ENCODE measurements at places on chromosomes 7 and 10.

GRCh38 chr7:83984076-83984475, 210.5 kb downstream of the SEMA3A start:
- DNase-seq, result no peak

- no peak for DNase-seq
Measured at GRCh38 chr10:93656155-93656554, 43.8 kb downstream of the PDE6C start.

DNA sequence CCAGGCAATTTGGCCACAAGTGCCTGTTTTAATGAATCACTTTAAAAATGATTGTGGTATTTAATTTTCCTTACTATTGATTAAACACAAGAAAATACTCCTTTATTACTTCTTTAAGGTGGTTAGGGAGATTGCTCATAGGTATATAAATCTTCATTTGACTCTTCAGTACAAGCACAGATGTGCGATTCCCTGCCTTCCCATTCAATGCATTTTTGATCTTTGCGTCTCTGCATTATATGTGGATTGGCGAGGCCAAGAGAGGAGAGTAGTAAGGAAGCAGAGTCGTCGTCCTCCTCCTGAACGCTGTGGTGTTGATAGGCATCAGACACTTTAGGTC, 683.7 kb downstream of the LRMDA start:
- DNase-seq, result no peak

GRCh38 chr7:19069842-19070241, 47.6 kb downstream of the TWIST1 start:
- DNase-seq, result no peak

GRCh38 chr10:58331646-58332045, 3.2 kb upstream of the UBE2D1 start:
- DNase-seq, result no peak

DNA sequence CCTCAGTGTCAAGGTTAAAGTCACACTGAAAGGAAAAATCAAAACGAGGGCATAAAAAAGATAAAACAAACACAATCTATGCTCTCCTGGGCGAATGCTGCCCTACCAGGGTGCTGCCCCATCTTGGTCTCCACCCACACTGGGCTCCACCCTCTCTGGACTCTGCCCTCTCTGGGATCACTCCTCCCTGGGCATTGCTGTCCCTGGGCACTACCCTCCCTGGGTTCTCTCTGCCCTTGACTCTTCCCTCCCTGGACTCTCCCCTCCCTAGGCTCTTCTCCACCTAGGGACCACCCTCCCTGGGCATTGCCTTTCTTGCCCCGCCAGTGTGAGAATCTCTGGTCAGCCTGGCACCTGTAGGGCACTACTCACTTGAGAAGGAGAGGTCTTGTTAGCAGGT, 8.6 kb downstream of the GDF2 start:
- no peak for DNase-seq

DNA sequence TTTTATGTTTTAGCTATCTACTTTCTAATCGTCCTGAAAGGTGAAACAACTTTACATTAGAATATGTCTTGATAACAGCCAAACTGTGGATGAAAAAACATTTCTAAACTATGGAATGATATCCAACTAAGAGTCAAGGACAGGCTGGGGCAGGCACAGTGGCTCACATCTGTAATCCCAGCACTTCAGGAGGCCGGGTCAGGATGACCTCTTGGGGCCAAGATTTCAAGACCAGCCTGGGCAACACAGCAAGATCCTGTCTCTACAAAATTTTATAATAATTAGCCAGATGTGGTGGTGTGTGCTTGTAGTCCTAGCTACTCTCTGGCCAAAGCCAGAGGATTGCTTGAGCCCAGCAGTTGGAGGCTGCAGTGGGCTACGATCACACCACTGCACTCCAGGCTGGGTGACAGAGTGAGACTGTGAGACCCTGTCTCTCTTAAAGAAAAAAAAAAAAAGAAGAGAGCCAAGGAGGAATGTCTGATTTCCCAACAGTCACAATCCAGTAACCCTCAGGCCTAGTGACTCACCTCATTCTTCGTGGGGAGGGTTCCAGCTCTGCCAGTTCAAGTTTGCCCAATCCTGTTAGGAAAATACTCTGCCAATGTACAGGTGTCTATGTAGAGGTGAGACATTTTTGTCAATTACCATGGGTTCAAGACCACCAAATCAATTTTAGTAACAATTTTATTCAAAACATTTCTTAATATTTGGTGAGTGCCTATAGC, 14.6 kb upstream of the FZD1 start:
- no peak for DNase-seq

DNA sequence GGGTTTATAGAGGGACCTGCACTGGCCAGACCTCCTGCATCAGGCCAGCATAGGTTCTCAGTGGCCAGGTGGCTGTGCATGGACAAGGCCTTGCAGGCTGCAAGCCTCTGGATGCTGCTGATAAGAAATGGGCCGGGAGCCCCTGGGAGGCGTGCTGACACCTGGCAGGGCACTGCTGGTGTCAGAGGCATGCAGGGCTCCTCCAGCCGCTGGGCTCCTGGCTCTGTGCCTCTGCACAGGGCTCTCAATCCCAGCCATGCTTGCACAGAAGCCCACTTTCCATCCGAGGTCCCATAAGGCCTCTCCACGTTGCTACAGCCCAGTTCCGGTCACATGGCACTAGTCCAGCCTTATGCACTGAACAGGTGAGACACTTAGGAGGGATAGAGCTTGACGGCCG, 27.3 kb downstream of the ANTXRL start:
- no peak for DNase-seq

DNA sequence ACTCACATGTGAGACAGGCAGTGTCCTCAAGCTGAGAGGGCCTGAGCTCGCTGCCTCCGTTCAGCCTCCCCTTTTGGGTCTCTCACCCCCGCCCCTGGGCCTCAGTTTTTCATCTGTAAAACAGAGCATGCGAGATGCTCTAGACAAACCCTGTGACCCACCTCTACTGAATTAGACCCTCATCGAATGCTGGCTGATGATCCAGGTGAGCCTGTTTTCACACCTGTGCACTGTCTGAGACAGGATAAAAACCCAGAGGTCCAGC, 102.1 kb downstream of the PDGFA start:
- no peak for DNase-seq

DNA sequence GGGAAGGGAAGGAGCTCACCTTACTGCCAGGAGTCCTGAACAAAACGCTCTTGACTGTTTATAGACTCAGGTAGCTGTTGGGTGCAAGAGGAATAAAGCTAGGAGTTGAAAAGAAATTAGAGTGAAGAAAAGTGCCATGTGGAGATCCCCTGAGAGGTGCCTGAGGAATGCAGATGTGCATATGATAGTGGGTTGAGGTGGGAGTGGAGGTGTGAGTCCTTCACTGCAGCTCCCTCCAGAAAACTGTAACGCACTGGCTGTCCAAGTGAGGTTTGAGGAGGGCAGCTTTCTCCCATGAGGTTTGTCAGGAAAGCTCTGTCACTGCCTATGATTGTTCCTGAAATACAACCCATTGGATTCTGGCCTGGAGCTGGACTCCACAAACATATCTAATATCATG, 904.8 kb upstream of the POT1 start:
- DNase-seq, result no peak

DNA sequence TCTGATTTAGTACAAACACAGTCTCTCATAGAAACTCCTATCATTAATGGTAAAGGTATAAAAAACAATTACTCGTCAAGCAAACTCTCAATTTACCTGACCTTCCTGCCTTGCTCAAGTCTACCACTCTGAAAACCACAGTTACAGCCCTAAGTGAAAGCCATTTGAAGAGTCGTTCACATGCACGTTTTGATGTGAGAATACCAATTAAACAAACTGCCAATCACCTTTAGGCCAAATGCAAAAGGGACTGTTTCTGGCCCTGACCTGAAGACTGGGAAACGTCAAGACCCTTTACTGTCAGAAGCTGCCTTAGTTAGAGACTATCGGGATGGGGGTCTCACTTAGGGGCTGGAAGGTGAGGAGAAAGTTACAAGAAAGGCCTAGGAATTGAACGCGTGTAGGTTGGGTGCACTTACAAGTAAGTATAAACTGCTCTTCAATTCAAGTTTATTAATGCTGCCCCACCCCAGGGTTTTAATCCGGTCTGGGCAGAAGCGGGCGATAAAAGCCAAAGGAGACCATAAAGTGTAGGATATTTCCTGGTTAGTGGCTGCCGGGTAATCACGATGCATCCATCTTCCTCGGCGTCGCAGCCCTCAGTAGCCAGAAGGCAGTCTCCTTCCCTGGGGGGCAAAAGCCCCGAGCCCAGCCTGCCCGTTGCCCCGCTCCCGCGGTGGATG, 935 bp downstream of the TM9SF3 start:
- DNase-seq, result peak; percentile 64

DNA sequence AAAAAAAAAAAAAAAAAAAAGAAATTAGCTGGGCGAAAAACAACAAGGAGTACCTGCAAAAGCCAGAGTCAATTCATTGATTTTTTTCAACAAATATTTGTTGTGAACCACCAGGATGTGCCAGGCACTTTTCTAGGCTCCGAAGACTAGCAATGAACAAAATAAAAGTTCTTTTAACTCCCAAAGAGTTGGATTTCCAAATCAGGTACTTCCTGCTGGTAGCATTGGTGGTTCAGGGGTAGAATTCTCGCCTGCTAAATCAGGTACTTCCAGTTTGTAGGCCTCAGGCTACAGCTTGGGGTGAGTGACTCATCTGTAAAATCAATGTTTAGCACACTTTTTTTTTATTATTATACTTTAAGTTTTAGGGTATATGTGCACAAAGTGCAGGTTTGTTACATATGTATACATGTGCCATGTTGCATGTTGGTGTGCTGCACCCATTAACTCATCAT, 10.9 kb downstream of the PPA1 start:
- no peak for DNase-seq

GRCh38 chr7:45384499-45384898, 189.7 kb upstream of the ADCY1 start:
- DNase-seq, result no peak

DNA sequence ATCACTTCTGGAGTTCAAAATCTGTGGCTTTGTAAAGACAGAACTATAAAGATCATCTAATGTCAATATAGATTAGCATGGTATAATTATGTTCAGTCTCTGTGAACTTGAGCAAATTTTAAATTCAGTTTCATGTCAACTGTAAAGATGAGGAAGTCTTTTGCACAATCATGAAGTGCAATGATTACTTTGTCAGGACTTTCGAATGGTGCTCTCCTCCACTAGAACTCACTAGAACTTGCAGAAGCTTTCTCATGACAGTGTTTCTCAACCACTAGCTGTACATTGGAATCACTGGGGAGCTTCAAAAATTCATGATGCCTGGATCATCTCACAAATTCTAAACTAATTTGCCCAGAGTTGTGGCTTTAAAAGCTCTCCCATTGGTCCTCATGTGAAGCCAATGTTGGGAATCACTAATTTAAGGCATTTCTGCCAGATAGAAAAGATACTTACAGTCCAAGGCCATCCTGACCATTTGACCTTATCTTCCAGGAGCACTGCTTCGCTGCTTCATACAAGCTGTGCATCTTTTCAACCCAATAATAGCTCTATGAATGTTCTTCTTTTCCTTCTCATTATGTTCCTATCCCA, 12.9 kb downstream of the OR2AE1 start:
- no peak for DNase-seq

- DNase-seq, result peak; percentile 63
Measured at GRCh38 chr10:61901829-61902444, 438 bp downstream of the ARID5B start.

- DNase-seq, result no peak
Measured at GRCh38 chr10:77679217-77679616, 41.6 kb upstream of the KCNMA1 start.

- DNase-seq, result peak; percentile 91
Measured at GRCh38 chr7:150405584-150406311, 26.6 kb downstream of the ZNF775 start.

DNA sequence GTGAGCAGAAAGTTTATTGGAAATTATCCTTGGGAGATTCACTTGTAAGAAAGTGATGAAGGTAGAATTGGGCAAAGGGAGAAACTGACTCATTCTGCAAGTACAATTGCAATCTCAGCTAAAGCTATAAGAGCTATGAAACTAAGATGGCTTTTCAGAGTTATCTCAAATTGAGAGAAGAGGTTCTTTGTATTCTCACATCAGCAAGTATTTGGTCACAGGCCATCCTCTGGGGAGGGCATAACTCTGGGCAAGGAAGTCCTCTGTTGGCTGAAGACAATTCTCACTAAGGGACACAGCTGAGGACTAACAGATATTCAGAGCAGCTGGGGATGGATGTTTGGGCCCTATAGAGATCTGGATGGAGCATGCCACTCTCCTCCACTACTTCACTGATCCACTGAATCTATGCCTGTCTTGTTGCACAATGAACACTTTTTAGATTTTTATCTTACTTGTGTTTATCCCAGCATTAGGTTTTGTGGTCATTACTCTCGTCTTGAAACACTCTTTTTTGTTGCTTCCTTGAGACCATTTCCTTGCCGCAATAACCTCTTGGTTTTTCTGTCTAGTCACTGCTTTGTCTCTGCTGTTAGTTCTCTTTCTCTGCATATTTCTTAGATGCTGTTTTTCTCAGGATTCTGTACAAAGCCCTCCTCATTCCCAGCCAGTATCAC, 115.1 kb downstream of the GNAI1 start:
- no peak for DNase-seq

DNA sequence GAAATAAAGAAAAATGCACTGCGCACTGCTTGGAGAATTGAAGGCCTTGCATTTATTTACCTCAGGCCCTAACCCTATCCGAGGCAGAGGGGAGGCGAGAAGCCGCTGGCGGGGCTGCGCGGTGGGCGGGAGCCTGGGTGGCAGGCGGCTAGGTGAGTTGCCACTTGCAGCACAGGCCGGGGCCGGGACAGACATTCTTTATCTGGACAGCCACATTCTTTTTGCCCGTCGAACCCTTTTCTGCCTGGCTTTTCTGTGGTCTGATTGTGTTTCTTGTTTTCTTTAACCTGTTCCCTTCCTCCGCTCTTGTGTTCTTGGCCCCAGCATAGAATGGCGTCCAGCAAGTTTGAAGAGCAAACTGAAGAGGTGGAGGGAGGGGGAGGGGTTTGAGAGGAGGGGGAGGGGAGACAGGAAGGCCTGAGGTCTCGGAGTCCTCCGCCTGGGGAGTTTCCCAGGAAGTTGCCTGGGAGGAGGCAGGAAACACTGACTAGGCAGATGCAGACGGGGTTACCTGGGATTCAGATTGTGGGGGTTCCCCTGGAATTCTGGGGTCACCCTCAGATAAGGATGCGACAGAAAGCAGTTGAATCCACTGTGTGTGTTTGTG, 5.1 kb downstream of the SHH start:
- DNase-seq, result no peak

All from NAMALWA (cell line).